ENCODE measurements at places on chromosomes 7 and 10. TPM values are rescaled to one million over a fixed set of nuclear protein-coding genes. Genes with fewer than 3 reads are reported as not detected.

The ITIH2 gene
- total RNA-seq, result not detected

The GPAM gene
- 13.0 TPM for total RNA-seq

The FOXI2 gene
- total RNA-seq, result not detected

The CREB3L2 gene
- total RNA-seq, result 16.5 TPM

The GHRHR gene
- total RNA-seq, result not detected

The PEX1 gene
- total RNA-seq, result 11.0 TPM

The TMED4 gene
- total RNA-seq, result 256 TPM

All from M059J (cell line).